ENCODE measurements at places on chromosomes 12 and 14. TPM values are rescaled to one million over a fixed set of nuclear protein-coding genes. Genes with fewer than 3 reads are reported as not detected.
A peak's percentile ranks its signal among the peaks of the same experiment; 100 is the strongest.

PTPRQ gene
- polyA plus RNA-seq = 28.0 TPM

GRCh38 chr12:5168148-5168547 lies 124.5 kb downstream of the KCNA5 start:
- DNase-seq = no peak

- no peak for DNase-seq
Measured at GRCh38 chr14:50343434-50343833, 31.3 kb downstream of the DMAC2L start.

DNA sequence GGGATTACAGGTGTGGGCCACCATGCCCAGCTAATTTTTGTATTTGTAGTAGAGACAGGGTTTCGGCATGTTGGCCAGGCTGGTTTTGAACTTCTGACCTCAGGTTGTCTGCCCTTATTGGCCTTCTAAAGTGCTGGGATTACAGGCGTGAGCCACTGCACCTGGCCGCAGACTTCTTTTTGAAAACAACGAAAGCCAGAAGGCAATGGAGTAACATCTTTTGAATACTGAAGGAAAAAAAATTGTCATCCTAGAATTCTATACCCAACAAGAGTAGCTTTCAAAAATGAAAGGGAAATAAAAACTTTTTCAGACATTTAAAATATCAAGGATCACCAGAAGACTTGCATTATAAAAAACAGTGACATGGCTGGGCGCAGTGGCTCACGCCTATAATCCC lies 38.7 kb upstream of the CTDSP2 start:
- no peak for DNase-seq

DNA sequence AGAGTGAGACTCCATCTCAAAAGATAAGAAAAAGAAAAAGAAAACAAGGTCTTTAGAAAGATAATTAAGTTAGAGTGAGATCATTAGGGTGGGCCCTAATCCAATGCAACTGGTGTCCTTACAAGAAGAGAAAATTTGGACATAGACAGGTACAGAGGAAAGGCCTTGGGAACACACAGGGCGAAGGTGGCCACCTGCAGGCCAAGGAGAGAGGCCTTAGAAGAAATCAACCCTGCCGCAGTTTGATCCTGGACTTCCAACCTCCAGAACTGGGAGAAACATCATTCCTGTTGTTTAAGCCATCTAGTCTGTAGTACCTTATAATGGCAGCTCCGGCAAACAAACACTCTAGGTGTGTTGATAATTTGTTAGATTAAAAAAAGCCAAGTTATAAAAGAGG lies 491.9 kb downstream of the MED13L start:
- no peak for DNase-seq

- no peak for DNase-seq
Measured at GRCh38 chr12:68538726-68539614, 71.7 kb upstream of the RAP1B start.

GRCh38 chr14:23570806-23571483 lies 3.4 kb upstream of the AP1G2 start:
- no peak for DNase-seq

GRCh38 chr12:110498984-110499706 lies 2.8 kb downstream of the VPS29 start:
- no peak for DNase-seq

CCDC197 gene
- not detected for polyA plus RNA-seq

- DNase-seq = no peak
Measured at GRCh38 chr14:99718031-99718810, 34.1 kb downstream of the CYP46A1 start.

DNA sequence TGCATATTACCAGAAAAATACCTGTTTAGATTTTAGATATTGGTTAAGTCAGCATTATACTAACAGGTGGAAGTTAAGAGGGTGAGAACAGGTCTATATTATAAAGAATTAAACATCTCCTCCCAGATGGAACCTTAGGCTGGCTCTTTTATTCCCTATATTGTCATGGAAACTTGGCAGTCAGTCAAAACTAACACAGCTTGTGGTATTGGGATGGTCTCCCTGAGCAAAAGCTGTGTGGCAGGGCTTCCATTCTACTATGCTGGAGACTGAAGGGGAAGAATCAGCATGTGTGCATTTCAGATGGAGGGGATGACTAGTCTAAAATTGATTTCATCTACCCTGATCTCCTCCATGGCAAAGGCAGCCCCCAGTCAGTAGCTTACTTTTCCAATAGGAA lies 66.7 kb downstream of the SMOC1 start:
- DNase-seq = no peak

DNA sequence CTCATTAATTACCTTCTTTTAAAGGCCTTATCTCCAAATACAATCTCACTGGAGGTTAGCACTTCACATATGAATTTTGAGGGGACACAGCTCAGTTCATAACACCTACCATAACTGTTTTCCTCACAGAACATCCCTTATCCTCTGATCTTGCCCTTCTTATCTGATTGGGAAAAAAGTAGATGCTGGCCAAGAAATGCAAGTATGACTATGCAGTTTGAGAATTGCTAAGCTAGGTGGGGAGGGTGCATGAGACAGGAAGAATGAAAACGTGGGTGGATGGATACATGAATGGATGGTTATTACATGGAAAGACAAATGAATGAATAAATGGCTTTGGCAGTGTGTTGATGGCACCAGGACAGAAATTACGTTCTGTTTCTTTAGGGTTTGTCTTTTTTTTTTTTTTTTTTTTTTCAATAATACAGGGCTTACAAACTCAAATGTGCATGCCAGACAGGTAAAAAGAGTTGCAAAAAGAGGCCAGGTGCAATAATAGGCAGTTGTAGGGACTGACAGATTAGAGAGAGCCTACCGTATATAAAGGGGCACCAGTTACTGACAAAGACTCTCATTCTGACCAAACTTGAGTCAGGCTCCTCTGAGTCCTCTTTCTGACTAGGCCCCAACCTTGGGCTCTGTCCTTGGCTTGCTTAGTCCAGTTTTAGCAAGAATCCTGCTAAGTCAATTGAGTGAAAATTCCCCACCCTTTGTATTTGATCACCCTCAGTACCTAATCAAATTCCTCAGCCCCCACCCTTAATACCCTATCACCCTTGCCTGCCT lies 304.9 kb downstream of the ZFP36L1 start:
- no peak for DNase-seq

- DNase-seq = no peak
Measured at GRCh38 chr12:83389237-83389996, 702.7 kb downstream of the TMTC2 start.

DNA sequence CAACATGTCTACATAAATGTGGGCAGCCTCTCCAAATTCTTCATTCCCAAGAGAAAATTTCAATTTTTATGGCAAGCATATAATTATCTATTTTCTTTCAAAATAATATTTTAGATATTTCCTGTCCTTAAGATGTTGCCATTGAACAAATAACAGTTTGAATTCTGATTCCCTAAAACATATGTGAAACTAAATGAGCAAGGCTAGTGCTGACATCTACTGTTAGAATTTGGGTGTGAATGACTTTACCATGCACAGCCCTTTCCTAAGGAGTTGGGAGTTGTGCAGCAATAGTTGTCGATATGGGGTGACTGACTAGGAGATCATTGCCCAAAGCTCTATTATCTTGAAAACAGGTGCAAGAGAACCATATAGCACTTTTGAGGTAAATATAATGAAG lies 108.2 kb upstream of the SLC38A4 start:
- DNase-seq = peak; percentile 37

DNA sequence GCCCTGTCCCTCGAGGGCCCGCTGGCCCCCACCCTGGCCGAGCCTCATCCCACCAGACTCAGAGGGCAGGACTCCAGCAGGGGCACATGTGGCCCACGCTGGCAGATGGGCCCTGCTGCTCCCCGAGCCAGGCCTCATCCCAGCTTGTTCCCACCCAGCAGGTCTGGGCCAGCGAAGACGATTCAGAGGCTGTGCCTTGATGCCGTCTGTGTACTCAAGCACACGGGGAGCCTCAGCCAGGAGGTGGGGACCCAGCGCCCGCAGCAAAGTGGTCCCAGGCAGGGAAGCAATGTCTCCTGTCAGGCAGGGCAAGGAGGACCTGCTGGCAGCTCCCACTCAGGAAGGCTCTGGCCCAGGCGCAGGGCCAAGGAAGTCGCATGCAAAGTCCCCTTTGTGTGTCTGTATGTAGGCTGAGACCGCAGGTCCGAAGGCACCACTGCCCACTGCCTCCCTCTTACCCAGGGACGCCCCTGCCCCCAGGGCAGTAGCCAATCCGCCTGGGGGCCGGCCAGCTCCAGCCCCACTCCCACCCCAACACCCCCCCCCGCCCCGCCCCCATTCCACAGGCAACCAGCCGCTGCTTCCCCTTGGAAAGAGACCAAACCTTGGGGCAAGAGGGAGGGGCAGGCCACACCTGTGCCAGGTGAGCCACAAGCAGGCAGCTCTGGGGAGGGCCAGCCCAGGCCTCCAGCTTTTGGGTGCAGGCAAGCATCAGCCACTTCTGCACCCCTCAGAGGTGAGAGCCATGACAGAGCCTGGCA lies 9.4 kb downstream of the DEGS2 start:
- DNase-seq = no peak

DNA sequence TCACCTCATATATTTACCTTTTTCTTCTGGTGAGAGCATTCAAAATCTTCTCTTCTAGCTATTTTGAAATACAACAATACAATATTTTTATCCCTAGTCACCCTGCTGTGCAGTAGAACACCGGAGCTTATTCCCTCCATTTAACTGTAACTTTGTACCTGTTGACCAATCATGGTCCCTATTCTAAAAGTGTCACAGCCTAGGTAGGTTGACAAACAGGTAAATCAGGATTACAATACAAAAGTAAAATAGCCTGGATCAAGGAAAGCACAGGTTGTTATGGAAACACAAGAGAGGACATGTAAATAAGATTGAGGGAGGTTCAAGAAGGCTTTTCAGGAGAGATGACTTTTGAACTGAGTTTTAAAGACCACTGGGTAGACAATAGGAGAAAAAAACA lies 670.9 kb downstream of the DIO2 start:
- DNase-seq = no peak

- DNase-seq = no peak
Measured at GRCh38 chr14:103839579-103839978, 7.8 kb downstream of the PPP1R13B start.

DNA sequence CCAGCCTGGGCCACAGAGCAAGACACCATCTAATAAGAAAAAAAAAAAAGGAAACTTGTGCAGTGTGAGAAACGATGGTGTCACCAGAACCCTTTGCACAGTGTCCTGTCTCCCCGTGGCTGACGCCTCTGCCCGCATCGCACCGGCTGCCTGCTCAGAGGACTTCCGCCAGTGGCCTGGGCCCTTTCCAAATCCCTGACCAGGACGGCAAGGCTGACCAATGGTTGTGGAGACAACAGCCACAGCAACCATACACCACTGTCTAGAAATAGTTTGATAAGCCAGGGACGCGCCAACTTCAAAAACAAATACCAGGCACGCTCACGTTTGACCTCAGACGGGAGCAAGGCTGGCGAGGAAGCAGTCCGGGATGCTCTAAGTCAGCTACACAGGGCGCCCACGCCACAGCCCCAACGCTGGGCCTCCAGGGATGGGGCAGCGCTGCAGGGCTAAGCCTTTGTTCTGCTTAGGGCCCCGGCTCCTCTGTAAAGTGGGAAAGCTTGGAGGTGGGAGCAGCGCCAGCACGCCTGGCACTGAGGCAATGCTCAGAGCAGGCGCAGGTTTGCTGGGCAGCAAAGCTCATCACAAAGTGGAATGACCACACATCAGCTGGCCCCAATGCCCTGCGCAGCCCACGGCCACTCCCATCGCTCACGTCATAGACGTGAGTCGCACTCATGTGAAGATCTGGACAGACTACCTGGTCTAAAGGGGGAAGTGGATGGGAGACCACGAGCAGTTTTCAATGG lies 12.5 kb downstream of the PGAM5 start:
- DNase-seq = no peak

DNA sequence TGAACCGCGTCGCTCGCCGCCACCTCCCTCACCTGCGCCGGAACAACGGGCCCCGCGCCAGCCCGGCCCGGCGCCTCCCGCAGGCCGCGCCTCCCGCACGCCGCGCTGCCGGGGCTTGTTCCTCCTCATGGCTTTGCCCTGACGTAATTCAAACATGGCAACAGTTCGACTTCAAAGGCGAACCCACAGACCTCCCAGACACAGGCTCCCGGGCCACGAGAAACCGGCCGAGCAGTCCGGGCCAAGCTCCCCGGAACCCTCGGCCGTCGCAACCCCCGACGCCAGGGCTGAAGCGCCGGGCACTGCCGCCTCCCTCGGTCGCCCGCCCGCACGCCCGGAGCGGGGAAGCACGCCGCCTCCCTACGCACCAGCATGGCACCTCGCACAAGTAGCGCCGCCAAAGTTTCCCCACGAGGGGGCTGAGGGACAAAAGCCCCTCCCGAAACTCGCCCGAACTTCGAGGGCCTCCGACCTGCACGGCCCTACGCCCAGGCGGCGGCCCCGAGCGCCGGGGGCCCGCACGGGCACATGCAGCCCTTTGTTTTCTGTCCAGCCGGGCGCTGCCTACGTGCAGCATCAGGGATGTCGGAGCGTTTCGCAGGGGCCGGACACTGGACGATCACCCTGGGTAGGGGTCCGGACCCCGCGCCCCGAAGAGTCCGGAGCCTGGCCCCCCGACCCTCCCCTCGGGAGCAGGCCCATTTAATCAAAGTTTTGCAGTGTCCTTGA lies 1.7 kb downstream of the SINHCAF start:
- peak; percentile 64 for DNase-seq

ZNF705A gene
- 0.16 TPM for polyA plus RNA-seq

B4GALNT1 gene
- polyA plus RNA-seq = 0.84 TPM

DNA sequence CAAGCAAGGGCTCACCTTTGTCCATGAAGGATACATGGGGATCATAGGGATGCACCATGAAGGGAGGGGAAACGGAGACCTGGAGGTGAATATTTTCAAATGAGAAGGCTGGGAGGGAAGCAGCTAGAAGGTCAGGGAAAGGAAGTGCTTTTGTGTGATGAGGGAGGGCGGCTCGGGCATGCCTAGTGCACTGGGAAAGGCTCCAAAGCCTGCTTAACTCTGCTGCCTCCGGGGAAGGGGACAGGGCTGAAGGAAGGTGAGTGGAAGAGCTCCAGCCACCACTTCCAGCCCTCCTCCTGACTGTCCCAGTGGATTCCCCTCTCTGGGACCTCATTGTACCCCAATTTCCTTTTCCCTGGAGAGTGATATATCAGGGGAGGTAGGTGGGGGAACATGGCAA lies 149.4 kb upstream of the PRMT8 start:
- DNase-seq = no peak

DNA sequence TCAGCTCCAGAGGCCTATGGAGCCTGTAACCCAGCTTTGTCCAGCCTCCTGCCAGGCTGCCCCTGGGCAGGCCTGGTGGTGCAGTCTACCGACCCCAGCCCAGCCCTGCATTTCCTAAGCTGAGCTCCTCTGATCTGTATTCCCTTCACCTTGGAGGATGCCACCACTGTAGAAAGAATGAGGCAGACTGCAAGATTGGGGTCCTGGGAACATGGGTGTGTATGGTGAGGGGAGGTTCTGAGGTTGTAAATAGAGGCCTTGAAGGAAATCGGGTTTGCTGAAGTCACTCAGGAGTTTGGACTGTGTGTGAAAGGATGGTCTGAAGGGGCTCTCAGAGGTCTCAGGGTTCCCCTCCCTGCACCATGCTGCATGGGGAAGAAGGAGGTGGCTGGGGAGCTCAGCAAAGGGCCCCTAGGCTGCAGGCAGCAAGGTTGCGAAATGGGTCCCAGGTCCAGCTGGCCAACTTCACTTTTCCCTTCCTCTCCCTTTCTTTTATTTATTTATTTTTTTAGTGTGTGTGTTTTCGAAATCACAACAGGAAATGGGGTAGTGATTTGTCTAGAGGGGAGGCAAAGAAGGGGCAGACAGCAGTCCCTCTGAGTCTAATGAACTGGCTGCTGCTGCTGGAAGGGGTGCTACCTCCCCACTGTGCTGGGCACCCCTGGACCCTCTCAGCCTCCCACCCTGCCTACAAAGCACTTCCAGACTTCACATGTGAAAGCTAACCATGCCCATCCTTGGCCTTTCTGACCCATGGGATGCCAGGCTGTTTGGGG lies 1.2 kb upstream of the LRP1-AS start:
- DNase-seq = no peak

GRCh38 chr14:25006961-25007795 lies 42.8 kb downstream of the STXBP6 start:
- DNase-seq = no peak

DLGAP5 gene
- polyA plus RNA-seq = 21.7 TPM
